ENCODE measurements at places on chromosomes 11 and 22.
A peak's percentile ranks its signal among the peaks of the same experiment; 100 is the strongest.

DNA sequence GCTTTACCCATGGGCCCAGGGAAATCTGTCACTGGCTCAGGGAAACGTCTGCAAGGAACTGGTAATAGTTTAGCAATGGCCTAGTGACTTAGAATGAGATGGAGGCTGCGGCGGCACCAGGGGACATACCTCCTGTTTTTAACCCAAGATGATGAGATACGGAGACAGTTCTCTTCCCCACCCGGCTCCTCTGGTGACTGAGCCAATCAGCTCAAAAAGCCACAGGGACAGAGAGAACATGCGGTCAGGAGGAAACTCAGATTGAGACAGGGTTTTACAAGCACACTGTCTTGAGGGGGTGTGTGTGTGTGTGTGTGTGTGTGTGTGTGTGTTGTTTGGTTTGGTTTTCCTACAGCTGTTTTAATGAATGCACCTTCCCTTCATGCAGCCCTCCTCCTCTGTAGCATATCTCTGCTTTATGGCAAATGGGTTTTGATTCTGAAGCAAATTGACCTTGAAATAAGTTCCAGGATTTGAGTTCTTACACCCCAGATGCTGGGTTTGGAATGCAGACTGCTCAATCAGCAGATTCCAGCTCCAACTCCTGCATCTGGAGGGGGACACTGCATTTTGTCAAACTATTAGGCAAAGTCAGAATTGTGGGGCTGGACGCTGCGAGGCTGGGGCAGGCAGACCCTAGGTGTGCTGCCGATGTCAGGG is 246.2 kb downstream of the NTM start:
- no peak for DNase-seq

DNA sequence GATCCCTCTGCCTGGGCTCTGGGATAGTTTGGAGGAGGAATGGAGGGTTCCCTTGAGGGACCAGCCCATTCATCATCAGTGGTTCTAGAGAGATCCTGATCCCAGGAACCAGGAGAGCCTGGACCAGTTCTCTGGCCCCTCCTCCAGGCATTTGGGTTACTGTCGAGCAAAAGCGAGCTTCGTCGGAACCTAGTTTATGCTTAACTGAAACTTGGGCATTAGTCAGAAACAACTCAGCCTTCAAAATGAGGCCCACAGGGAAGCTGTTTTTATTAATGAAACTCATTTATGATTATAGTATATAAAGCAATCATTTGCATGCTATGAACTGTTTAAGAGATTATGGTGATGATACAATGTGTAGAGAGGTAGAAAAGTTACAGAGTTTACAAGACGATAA is 61.4 kb downstream of the LIF start:
- peak; percentile 47 for DNase-seq

GRCh38 chr22:38038426-38038825 is 18.8 kb upstream of the PICK1 start:
- DNase-seq: no peak

- no peak for DNase-seq
These were observed 3.4 kb downstream of the OR10V1 start for GRCh38 chr11:59710136-59710847.

DNA sequence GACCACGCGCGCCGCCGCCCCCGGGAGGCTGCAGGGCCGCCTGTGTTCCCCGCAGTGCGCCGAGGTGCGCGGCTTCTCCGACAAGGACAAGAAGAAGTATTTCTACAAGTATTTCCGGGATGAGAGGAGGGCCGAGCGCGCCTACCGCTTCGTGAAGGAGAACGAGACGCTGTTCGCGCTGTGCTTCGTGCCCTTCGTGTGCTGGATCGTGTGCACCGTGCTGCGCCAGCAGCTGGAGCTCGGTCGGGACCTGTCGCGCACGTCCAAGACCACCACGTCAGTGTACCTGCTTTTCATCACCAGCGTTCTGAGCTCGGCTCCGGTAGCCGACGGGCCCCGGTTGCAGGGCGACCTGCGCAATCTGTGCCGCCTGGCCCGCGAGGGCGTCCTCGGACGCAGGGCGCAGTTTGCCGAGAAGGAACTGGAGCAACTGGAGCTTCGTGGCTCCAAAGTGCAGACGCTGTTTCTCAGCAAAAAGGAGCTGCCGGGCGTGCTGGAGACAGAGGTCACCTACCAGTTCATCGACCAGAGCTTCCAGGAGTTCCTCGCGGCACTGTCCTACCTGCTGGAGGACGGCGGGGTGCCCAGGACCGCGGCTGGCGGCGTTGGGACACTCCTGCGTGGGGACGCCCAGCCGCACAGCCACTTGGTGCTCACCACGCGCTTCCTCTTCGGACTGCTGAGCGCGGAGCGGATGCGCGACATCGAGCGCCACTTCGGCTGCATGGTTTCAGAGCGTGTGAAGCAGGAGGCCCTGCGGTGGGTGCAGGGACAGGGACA is 2.7 kb downstream of the NLRP6 start:
- DNase-seq: peak; percentile 57

DNA sequence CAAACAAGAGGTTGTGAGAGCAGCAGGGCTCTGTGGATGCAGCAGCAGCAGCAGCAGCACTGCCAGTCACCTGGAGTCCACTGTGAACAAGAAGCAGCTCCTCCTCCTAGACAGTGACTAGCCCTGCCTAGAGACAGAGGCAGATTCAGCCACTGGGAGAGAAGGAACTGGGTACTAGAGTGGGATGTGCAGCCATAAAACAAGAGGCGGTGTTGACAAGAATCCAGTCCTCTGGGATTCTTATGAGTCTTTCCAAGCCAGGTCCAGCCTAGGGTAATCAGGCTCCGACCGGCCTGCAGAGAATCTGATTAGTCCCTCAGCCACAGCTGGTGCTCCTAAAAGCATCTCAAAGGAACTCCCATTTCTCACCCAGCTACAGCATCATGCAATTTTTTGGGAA is 83.9 kb upstream of the USP47 start:
- DNase-seq: no peak

DNA sequence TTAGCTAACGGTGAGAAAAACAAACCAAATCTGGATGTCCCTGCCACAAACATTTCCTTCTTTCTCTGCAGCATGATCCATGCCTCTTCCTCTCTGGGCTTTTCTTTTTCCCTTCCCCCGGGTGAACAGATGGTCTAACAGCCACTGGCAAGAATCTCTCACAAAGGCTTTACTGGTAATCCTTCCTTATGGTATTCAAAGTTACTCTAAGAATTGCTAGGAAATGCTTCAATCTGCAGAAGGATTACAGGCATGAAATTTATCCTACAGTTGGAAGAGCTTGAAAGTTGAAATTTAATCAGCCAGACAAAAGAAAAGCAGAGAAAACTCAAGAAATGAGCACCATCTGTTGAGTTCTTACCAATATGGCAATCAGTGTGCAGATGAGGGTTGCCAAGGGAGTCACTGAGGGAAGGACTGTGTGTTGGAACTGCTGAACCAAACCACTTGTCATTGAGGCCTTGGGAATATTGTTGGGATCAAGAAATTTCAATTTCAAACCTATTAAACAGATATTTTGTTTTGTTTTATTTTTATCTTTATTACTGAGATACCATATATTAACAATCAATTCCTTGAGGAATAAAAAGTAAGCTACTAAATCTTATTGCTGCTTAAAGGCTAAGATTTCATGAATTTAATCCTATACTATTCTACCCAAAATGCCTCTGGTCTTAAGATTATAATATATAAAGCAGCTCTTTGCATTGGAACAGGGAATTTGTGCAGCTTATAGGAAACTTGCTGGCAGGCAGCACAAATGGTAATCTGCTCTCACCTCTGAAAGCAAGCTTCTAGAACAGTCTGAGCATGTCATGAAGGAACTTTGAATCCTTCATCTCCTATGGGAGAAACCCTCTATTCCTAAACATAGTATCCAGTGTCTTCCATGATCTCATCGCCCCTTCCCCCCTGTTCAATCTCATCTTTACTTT is 29.7 kb upstream of the NDUFC2 start:
- DNase-seq: no peak

- peak; percentile 82 for DNase-seq
These were observed at the start of gene NRIP3 for GRCh38 chr11:9003573-9004182. Gene NRIP3 (minus strand): TSS chr11:9004001. CDS start chr11:9003935, 66 bp downstream.

DNA sequence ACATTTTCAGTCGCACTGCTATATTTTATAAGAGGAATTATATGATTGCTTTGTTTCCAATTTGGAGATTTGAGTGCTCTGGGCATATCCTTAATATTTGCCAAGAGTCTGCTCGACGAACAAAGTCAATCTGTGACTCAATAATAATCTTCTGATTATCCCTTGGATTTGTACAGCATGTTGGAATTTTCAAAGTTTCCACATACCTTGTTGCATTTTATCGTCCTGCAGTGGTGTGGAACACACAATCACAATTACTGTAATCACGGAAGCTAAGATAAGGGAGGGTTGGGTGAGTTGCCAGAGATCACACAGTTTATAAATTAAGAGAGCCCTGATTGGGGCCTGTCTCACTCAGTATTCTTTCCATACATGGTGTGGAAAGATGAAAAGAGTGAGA is 189.3 kb downstream of the GUCY1A2 start:
- no peak for DNase-seq

GRCh38 chr11:128482092-128482491 is 105.3 kb downstream of the ETS1 start:
- no peak for DNase-seq

GRCh38 chr11:44427432-44427831 is 117.5 kb upstream of the ALX4 start:
- DNase-seq: peak; percentile 35

DNA sequence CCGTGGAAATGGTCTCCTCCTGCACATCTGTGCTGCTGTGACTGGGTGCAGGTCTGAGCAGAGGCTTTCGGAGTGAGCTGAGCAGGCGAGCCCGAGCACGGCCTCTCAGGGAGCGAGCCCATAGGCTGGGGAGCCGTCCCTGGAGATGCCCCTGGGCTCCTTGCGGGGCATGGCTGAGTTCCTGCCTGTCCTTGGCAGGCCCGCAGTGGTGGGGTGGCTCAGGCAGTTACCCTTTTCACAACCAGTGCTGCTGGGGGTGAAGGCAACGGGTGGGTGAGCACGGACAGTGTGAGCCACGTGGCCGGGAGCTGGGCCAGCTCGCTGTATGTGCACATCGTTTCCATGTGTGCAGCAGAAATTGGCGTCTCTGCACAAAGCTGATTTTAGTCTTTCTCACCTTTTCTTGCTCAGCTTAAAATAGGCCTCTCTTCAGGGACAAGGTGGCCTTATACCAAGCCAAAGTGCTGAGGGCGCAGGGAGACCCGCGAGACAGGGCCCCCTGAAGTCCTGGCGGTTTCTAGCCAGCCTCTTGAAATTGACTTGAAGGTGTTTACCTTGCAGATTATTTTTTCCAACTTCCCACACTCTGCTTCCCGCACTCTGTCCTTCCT is at the start of gene TP53AIP1:
Gene TP53AIP1, minus strand, starts transcription at position 55 of the 611 bp plus-strand sequence. CDS start 5,053 bp downstream, outside the sequence.
- no peak for DNase-seq

GRCh38 chr22:36753916-36754315 is 22.0 kb downstream of the IFT27 start:
- no peak for DNase-seq

GRCh38 chr11:113647108-113647507 is 59.0 kb downstream of the TMPRSS5 start:
- DNase-seq: no peak

DNA sequence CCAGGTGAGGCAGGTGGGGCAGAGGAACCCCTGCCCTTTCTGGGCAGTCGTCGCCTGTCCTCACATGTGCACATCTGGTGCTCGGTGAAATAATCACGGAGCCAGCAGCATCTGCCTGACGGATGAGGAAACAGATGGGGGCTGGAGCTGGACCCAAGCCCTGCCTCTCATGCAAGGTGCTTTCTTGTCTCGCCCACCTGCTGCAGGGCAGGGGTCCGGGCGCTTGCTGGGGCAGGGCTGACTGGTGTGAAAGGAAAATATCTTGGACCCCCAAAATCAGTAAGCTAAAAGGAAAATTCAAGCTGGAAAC is 3.3 kb downstream of the ALDH3B2 start:
- DNase-seq: no peak

GRCh38 chr22:44107340-44107739 is 73.4 kb upstream of the PARVG start:
- DNase-seq: peak; percentile 66

- DNase-seq: no peak
These were observed 14.0 kb downstream of the SAMM50 start for GRCh38 chr22:43969021-43969878.

DNA sequence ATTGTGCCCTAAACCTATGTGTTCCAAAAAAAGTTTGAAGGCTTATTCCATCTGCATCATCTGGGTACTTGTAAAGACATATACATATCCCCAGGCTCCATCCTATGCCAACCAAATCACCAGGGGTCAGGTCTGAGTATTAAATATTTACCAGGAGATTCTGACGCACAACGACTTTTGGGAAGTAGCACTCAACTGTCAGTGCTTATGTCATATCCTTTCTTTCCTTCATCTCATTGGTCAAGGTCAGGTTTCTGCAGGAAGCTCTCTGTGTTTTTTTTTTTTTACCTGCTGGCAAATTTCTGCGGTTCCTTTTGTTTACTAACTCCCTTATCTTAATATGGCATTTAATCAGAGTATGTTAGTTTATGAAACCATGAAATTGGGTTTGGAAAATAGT is 22.5 kb upstream of the CYP2R1 start:
- DNase-seq: no peak

DNA sequence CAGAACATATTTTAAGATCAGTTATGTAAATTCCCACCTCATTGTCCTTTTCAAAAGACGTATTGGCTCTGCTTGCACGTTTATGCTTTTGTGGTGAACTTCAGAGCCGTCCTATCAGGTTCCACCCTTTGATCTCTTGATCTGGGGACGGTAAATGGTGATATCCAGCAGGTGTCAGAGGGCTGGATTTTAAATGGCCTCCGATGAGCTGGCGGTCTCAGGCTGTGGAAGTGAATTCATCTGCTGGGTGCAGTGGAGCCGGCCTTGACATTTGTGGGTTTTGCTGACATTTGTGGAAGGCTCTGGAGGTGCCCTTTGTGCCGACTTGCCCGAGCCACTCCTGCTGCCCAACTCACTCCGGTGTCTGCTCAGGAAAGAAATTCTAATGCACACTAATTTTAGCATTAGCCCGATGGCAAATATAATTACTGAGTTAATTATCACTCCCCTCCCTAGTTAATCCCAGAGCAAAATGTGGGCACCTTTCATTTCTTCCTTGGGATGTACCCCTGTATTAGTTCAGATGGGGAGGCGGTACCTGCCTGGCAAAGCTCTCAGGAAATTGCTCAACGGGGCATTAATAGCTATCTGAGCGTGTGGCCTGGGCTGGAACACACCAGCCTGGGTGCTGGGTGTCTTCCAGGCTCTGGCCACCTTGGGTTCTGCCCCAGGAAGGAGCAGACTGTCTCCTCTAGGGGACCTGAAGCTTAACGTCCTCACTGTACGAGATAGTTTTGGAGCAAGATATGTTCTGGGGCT is 9.1 kb downstream of the LRP5 start:
- no peak for DNase-seq

DNA sequence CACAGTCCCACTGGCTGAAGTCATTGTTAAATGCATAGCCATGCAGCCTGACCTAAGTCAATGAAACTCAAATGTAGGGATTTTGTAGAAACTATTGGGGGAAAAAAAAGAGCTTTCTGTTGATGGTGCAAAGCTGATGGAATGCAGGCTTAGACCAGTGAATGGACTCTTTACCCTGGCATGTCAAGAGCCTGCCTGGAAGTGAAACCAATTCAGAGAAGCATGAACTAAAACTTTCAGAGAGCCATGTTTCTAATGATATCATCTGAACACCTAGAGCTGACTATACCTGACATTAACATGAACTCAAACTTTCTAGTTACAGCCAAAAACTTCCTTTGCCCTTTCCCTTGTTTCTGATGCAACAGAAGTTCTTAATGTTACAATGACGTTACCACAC is 89.0 kb downstream of the APIP start:
- DNase-seq: no peak

Data from activated CD4-positive, alpha-beta T cell treated with anti-CD3 and anti-CD28 coated beads for 36 hours (primary cell).